GM18507 (cell line): ENCODE measurements at places on chromosomes 12 and 14.

GRCh38 chr14:74038020-74038859 is 19.1 kb downstream of the BBOF1 start:
- no peak for DNase-seq

- no peak for DNase-seq
These were observed 7.8 kb upstream of the PHC1 start for GRCh38 chr12:8906266-8907180.

- no peak for DNase-seq
These were observed 219.3 kb downstream of the RMST start for GRCh38 chr12:97681612-97682504.

DNA sequence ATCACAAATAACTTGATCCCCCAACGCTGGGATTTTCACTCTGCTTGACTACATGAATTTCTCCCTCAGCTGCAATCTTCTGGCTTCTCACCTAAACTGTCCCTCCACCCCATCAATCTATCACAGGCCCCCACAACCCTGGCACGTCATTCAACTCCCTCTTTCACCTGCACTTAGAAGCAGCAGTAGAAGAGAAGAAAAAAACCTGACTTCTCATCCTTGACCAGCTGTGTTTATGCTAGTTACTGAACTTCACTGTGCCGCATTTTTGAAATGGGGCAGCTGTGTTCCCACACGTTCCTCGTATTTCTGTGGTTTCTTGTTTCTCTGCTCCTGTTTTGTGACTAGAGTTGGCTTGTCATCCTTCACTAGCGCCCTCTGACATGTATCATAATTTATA is 35.0 kb downstream of the ITPR2 start:
- no peak for DNase-seq

GRCh38 chr12:54018468-54018984 is 9.7 kb upstream of the HOXC6 start:
- DNase-seq, result no peak

DNA sequence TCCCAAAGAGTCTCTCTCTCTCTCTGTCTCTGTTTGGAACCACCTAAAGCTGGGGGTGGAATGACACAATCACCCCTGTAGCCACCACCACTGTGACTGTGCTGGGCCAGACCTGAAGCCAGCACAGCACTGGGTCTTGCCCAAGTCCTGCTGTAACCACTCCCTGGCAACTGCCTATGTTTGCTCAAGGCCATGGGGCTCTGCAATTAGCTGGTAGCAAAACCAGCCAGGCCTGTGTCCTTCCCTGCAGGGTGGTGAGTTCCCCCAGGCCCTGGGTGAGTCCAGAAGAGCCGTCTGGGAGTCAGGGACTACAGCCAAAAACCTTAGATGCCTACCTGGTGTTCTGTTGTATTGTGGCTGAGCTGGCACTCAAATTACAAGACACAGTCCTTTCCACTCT is 50.8 kb downstream of the DGLUCY start:
- no peak for DNase-seq

- no peak for DNase-seq
These were observed 21.1 kb upstream of the VWF start for GRCh38 chr12:6145564-6145963.

GRCh38 chr12:110965574-110965973 is 45.2 kb upstream of the MYL2 start:
- no peak for DNase-seq

DNA sequence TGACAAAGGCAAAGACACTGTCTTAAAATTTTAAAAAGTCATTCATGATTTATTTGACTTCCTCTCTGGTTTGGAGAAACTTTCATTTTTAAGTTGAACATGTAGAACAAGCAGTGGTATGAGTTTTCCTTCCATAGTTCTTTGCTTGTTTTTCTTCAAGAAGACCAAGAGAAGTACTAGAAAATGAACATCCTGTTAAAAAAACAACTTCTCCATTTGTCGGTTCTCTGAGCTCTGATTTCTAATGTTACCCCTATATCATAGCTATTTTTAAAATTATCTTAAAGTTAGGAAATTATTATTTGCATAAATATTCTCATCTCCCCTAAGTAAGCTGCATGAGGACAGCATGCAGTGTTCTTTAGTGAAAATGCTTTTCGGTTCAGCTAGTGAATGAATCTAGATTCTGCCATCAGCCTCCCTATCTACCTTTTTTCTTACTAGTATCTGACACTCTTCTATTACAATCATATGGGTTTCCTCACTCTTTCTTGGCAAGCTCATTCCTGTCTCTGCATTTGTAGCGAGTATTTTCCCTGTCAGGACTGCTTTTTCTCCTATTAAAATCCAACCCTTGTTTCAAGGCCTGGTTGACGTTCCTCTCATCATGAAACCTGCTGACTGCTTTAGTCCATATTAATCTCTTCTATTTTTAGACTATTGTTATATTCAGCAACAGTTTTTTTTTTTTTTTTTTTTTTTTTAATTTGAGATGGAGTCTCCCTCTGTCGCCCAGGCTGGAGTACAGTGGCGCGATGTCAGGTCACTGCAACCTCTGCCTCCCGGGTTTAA is 15.8 kb downstream of the DIP2B start:
- no peak for DNase-seq

- no peak for DNase-seq
These were observed 341.2 kb downstream of the SNAPC1 start for GRCh38 chr14:62103464-62103863.

DNA sequence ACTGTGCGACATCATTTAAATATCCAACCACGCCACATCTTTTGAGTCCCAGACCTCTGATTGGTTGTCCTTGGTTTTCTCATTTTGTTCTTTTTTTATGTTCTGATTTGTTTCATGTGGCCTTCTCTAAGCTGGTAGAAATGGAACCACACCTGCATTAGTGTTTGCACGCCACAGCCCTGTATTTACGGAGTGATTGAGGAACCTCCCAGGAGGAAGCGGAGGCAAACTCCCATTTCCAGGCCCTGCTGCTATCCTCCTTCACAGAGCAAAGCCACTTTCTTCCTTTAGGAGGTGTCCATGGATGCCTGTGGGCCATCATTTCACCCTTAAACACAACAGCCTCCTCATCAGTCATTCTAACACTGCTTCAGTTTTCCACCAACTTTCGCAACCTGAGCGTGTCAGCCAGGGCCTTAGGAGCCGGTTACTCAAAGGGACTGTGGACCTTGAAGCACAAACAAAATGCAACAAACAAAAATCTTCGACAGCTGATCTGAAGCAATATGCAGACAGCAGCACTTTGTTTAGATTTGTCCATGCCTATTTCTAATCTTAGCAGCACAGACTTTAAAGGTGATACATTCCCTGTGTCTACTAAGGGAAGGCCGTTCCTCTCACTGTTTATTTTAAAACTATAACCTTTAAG is 1258.1 kb upstream of the TMEM132C start:
- DNase-seq, result no peak

GRCh38 chr12:43332977-43333640 is 218.9 kb downstream of the ADAMTS20 start:
- no peak for DNase-seq

DNA sequence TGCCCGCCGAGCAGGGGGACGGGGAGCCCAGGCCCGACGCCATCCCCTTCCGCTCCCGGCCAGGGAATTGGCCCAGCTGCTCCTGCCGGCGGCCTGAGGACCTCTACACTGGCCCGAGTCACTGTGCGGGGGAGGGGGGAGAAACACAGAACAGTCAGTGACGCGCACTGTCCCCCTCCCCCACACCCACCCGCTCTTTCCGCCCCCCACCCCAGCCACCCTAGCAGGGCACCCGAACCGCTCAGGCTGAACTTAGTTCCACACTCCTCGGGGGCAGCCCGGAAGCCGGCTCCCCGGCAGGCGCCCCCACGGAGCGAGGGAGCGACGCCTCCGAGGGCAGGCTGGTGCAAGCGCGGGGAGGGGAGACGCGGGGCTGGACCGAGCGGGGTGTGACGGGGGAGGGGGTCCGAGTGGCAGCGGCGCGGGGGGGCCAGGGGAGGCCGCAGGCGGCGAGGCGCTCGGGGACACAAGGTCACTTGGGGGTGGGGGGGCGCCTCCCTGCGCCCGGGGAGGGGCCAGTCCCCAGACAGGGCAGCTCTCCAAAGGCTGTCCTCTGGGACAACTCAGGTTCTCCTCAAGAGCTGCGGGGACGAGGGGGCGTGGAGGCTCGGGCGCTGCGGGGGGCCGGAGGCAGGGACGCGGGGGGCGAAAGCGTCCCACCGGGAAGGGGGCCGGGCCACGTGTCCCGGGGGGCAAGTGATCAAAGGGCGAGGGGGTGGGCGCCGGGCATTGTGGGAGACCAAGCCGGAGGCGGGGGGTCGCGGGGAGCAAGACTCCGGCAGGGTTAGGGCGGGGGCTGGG is 648 bp downstream of the CHD4 start:
- no peak for DNase-seq

DNA sequence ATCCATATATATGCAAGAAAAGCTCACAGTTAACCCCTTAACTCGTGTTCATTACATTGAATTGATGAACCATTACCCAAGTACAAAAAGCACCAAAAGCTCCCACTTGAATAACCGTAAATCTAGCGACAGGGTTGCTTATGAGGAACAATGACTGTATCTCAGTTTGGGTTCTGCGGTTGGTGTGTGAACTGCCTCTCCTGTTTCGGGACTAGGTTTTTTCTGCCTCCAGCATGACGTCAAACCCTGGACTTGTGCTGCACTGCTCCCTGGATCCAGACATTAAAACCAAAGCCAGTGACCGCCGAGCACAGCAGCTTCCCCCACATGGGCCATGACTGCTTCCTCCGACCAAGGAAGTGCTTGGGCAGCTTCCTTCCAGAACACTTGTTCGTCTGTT is 77.7 kb downstream of the SETD3 start:
- DNase-seq, result no peak

DNA sequence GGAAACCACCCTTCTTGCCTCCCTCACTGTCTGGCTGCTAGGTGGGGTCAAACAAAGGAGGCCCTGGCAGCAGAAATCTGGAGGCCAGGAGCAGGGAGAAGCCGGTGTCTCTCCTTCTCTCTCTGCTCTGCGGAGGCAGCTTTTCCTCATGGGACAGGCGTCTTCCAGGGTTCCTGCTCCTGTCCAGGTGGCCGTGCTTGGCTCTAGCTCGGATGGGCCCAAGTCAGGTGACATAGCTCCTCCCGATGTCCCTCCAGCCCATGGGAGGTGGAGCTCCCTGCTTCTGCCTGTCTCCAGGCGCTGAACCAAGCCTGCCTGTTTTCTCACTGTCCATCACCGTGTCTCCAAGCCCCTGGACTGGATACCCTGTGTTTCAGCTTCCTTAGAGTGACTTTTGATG is 30.5 kb upstream of the FZD10 start:
- DNase-seq, result no peak

- DNase-seq, result no peak
These were observed 76.0 kb downstream of the PRIMA1 start for GRCh38 chr14:93712079-93712837.

DNA sequence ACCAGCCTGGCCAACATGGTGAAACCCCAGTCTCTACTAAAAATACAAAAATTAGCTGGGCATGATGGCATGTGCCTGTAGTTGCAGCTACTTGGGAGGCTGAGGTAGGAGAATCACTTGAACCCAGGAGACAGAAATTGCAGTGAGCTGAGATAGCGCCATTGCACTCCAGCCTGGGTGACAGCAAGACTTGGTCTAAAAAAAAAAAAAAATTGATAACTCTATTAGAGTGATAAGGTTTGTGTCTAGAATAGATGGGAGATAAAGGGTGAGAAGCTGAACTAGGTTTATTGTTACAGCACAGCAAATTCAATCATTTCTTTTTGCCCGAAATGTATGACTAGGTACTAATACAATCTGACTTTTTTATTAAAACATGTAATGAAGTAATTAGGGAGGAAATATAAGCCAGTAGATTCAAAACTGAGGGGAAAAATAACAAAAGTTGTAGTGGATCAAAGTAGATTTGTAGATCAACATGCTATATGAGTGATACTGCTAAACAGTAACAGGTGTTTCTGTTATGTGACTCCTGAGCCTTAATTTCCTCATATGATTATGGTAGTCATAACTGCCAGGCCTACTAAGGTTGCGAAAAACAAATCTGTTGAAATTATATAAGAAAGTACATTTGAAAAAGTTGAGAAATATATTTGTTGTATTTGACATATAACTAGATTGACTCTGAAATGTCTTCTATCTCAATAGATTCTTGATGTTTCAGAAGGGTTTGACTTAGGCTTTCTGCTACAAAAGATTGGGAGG is 83.6 kb downstream of the WNK1 start:
- no peak for DNase-seq

DNA sequence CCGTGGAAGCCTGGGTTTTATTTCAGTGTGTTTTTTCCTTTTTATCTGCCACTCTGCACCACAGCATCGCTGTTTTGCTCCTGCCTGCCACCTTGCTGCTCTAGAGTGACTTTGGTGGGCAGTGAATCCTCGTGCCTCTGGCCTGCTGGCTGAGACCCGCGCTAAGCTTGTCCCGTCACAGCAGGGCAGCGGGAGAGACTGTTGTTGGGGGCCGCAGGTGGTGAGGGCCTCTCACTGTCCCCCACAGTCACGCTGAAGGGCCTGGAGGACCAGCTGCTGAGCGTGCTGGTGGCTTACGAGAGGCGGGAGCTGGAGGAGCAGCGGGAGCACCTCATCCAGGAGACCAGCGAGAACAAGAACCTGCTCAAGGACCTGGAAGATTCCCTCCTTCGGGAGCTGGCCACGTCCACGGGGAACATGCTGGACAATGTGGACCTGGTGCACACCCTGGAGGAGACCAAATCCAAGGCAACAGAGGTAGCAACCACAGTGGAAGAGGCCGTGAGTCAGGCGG is 55.2 kb downstream of the CCDC92 start:
- DNase-seq, result no peak
